Left ventricle myocardium inferior (tissue), 1 donor: ENCODE measurements at places on chromosomes 3 and 15. TPM values are rescaled to one million over a fixed set of nuclear protein-coding genes. Genes with fewer than 3 reads are reported as not detected.

NR2E3 gene
- total RNA-seq, result not detected

IL17RB gene
- 0.47 TPM for total RNA-seq

DNA sequence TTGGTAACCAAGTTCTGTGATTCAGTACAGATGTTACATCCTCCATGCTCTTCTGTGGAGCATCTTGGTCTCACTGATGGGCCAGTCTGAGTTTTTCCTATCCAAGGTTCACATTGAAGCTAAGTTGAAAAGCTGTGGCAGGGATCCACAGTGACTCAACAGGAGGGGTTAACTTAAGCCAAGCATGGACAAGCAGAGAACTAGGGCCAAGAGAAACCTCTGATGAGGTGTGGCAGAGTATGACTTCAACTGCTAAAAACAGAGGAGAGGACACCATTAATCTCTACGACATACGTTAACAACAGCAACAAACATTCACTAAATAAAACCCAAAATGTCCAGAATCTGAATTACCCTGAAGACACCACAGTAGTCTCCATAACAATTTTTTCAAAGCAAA lies 268.1 kb upstream of the UBE2E2 start:
- no peak for DNase-seq

HDC gene
- total RNA-seq, result 0.52 TPM

DNA sequence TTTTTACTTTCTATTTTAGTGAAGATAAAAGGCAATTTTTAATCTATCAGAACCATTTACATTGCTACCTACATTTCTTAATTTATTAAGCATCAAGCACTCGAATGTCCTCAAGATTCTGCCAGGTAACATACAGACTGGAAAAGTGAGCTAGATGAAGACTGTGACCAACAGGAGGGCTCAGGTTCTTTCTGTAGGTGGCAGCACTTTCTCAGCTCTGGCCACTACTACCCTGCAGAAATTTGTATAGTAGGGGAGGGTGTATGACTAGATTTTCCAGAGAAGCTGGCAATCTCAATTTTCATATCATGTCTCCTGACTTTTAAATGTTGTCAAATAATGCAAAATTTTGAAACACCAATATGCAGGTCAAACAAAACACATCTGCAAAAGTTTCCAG lies 165.0 kb upstream of the SUCLG2 start:
- DNase-seq, result no peak

DNA sequence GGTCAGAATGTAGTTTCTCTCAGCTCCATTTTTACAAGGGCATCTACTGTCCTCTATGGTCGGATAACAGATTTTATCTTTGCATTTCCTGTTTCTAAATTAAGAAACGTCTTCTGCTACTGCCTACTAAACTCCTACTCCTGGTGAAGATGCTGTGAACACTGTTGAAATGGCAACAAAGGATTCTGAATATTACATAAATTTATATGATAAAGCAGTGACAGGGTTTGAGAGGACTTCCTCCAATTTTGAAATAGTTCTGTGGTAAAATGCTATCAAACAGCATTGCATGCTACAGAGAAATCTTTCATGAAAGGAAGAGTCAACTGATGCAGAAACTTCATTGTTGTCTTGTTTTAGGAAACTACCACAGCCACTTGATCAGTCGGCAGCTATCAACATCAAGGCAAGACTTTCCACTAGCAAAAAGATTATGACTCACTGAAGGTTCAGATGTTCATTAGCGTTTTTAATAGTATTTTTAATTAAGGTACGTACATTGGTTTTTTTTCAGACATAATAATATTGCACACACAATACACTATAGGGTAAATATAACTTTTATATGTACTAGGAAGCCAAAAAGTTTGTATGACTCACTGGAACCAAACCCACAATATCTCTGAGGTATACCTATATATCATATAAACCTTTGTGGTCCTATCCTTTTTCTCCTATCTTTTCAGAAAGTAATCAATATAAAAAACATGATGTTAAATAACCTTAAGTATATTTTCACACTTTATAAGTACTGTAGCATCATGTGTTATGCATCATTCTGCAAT lies 156.1 kb downstream of the STAG1 start:
- no peak for DNase-seq

GRCh38 chr3:112111785-112112402 lies 21.2 kb downstream of the GCSAM start:
- no peak for DNase-seq

- DNase-seq, result no peak
Observed at GRCh38 chr3:39183211-39184080, 8.9 kb downstream of the XIRP1 start.

PLSCR5 gene
- not detected for total RNA-seq

DNA sequence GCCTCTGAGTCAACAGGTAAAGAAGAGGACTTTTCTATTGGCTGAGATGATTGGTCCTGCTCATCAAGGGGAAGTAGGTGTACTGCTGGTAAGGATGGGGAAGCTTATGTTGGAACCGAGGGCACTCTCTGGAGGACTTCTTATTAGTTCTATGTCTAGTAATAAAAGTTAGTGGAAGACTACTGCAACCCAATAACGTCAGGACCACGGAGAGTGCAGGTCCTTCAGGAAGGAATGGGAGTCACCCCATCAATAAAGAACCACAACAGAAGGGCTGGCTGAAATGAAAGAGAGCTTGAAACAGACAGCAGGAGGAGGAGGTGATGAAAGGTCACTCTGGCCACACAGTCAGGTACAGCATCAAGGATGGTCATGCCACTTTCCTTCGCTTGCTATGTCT lies 68.8 kb upstream of the PRR23E start:
- DNase-seq, result no peak

- DNase-seq, result no peak
Observed at GRCh38 chr3:186869253-186870100, 27.0 kb downstream of the ADIPOQ start.

DNA sequence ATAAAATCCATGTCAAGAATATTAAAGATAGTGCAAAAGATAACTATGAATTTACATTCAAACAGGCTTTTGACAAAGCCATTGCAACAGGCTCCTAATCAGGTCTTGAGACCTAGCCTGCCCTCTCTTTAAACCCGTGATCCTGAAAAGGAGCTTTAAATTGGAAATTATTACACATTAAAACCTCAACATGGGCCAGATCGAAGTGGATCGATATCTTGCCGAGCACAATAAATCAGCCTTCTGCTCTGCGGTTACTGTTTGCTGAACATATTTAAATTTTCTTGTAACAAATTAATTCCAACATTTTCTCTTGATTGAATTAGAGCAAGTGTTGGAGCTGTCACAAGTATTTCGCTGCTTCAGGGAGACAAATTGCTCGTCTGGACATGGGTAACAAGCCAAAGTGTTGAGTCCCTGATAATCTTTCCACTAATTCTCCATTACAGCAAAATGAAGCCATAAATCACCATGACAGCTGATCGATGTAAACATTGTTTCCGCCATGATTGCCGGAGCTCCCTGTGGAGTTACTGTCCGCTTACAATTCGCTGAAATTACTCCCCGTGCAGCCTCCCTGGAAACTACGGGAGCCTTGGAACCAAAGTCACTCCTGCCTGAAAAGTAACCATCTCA lies 47.6 kb downstream of the SHOX2 start:
- no peak for DNase-seq

DNA sequence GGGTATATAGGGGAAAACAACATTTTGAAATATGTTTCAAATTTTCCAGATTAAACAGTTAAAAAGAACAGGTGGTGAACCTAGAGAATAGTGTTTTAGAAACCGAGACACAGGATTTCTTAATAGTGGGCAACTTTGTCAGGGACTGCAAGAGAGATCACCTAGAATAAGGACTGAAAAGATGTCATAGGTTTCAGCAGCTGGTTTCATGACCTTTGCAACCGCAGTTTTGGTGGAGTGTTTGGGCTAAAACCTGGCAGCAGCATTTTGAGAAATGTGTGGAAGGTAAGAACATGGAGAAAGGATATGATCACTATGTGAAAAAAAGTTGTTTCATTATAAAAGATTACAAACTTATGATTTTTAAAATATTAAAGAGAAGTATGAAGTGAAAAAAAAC lies 34.9 kb downstream of the PRKCI start:
- no peak for DNase-seq

DNA sequence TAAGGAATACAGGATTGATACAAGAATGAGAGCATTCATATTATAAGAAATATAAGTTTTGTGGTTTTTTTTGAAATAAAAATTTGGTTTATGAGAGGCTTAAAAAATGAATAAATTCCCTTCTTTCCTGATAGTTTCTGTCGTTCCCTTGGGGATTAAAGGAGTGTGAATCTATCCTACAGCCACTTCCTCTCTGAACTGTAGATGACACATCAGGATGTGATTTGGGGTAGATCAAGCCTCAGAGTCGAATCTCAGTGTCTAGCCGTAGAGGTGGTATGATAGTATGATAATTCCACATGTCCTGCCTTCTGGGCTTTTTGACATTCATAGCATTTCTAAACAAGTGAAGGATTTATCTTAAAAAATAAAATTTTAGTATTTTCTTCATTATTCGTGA lies 343.1 kb downstream of the LPP start:
- DNase-seq, result no peak

- no peak for DNase-seq
Observed at GRCh38 chr15:41809121-41809520, 18.8 kb upstream of the JMJD7 start.

GRCh38 chr3:13474776-13475303 lies 5.3 kb upstream of the HDAC11 start:
- no peak for DNase-seq

GRCh38 chr3:169252535-169252934 lies 411.0 kb downstream of the MECOM start:
- no peak for DNase-seq

GRCh38 chr3:102084704-102085103 lies 235.4 kb downstream of the NFKBIZ start:
- no peak for DNase-seq

DNA sequence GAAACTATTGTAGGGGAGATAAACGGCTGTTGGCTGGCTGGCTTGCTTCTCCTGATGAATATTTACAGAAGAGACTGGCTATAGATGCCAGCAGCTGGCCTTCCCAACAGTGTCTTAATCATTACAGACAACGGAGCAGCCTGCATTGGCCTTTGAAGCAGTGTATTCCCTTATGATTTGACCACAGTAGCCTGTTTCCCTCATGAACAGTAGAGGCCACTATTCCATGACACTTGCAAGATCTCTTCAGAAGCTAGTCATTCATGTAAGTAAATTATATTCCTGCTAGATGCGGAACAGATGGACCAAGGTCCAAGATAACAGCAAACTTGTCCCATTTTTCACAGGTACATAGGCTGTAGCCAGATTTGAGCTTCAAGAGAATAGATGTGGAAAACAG lies 47.3 kb downstream of the TMCO5A start:
- no peak for DNase-seq
